ENCODE measurements at places on chromosomes 7 and 10. TPM values are rescaled to one million over a fixed set of nuclear protein-coding genes. Genes with fewer than 3 reads are reported as not detected.

GRCh38 chr7:14389181-14389591, 399.7 kb upstream of the ETV1 start:
- no peak for DNase-seq

GRCh38 chr10:11338160-11338844, 273.1 kb downstream of the USP6NL start:
- DNase-seq, result no peak

Gene SPDYE2B
- total RNA-seq, result not detected

- no peak for DNase-seq
Observed at GRCh38 chr7:105647591-105647990, 66.3 kb upstream of the EFCAB10 start.

Gene GIMAP1
- total RNA-seq, result 93.7 TPM

GRCh38 chr7:148588168-148588567, 2.4 kb upstream of the C7orf33 start:
- DNase-seq, result no peak

DNA sequence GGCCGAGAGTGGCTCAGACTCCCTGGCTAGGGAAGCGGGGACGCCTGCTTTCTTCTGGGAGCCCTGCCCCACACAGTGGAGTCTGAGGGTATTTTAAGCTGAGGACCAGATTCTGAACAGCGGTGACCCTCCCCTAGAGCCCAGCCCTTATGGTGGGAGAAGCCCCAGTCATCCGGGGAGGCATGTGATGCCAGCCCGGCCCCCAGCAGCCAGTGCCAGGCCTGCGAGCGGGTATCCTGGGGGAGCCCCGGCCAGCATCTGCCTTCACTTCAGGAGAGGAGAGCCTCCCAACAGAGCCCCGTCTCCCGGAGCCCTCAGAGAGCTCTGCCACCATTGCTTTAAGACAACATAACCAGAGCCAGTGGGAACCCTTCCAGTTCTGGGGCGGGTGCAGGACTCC, 41.5 kb upstream of the DNAJB6 start:
- no peak for DNase-seq

Gene KLF14
- not detected for total RNA-seq

Gene MYL10
- not detected for total RNA-seq

DNA sequence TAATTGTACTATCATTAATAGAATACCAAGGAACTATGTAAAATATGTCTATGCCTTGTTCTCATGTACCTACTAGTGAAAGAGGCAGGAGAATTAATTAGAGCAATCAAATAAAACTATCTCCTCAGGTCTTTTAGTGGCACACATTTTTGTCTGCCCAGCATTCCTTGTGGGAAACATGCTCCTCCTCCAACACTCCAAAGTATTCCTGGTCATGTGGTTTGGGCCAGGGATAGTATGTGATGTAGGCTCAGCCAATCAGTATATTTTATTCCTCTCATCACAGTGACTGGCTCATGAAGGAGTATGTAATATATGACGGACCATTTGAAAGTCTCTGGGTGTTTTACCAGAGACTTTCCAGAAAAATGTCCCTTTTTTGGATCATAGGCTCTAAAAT, 16.7 kb upstream of the SYPL1 start:
- no peak for DNase-seq

DNA sequence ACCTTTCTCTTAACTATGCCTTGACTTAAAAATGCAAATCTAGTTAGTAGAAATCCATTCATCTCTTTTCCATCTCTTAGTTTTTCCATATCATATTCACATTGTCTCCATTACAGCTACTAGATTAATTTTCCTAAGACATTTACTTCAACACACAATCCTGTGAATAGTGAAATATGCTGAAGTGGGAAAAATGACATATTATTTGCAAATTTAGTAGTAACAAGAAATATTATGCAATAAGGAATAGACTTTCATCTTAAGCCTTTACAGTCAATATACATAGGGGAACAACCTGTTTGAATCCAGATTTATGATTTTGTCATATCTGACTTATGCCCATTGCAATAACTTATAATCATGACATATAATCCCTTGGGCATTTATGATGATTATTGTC, 277.0 kb upstream of the IMMP2L start:
- DNase-seq, result no peak

- DNase-seq, result no peak
Observed at GRCh38 chr10:74863551-74863950, 37.2 kb downstream of the KAT6B start.

GRCh38 chr7:5408777-5409176, 14.9 kb downstream of the TNRC18 start:
- DNase-seq, result no peak

Gene OLAH
- total RNA-seq, result not detected

DNA sequence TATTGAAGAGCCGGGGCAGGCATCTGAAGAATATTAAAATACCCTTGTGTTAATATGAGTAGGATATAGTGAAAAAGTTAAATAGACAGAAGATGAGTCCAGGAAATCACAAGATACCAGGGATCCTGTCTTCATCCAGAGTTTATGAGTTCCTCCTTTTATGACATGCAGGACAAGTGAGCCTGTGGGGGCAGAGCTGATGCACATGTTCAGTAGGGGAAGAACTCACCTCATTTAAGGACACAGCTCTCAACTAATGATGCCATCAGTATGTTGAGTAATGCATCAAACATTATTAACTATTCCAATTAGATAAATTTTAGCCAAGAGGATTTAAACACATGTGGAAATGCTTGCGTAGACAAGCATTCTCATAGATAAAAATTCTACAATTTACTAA, 435.8 kb upstream of the AKR1E2 start:
- DNase-seq, result no peak

Measured in CD4-positive, alpha-beta memory T cell (primary cell).